Caki2 (cell line): ENCODE measurements at places on chromosomes 7 and 10.

DNA sequence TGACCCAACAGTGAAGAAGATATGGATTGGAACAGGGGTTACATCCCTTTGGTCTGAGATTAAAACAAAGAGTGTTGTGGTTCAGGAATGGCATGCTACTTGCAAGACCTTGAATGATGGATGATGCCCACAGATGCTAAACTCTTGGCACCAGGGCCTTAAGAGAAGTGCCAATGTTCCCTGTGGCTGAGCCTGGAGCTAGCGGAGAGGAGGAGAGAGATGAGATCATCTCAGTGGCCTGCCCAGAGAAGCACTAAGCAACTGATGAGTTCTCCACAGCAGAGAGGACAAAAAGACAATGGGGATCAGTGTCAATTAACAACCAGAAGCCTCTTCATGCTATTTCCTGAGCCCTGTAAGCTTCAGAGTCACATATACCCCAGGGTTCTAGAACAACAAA is 97.8 kb downstream of the ELAPOR2 start:
- DNase-seq, result no peak

DNA sequence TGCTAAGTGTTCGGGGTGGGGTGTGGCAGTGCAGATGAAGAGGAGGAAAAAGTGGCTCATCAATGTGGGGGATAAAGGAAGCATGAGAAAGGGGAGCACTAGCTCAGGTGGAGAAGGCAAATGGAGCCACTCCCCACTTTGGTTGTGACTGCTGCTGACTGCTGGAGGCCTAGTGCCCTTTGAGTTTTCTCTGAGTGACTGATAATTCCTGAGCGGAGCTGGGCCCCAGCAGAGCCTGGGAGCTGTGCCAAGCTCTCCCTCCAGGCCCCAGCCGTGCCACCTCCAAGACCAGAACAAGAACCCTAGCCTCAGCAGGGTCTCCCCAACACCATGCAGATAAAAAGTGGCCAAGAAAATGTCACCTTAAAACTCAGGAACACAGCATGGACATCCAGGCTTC is 9.7 kb upstream of the RASSF4 start:
- DNase-seq, result no peak

- no peak for DNase-seq
Observed at GRCh38 chr10:98195120-98195519, 60.7 kb downstream of the R3HCC1L start.

GRCh38 chr10:127149501-127150081 is 46.8 kb downstream of the INSYN2A start:
- no peak for DNase-seq

DNA sequence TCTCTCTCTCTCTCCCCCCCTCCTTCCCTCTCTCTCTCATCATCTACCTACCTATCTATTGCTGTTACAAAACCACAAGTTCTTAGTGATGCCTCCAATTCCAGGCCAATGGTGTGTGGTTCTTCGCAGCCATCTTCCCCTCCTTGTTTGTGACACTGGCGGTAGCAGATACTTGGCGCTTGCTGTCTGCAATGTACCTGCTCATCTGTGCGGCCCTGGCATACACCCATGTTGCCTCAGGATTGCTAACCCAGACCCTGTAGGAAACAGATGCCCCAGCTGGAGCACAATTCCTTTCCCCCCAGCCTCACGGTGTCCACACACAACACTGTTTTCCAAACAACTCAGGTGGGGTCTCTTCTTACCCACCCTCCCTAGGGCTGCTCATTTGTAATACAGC is 13.6 kb upstream of the DPYSL4 start:
- DNase-seq, result no peak

GRCh38 chr7:69617364-69617763 is 19.1 kb downstream of the AUTS2 start:
- no peak for DNase-seq

DNA sequence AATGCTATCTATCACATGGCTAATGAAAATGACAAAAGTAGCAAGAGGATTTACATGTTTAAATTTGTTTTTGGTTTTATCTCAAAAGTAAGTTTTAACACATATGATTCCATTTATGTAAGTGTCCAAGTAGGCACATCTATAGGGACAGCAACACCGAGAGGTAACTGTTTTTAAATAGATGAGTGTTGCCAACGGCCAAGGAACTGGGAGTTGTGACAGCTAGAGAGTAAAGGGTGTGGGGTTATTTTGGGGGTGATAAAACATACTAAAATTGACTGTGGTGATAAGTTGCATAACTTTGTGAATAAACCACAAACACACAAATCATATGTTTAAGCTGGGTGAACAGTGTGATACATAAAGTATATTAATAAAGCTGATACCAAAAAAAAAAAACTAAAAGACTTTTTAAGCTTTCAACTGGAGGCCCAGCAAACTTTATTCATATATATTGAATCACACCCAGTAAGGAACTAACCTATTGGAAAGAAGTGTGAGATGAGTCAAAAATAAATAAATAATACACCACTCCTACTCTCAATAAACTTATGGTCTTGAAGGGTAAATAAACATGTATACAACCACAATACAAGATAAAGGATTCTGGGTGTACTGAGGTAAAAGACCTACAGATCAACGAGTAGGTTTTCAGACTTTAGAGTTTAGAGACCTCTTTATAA is 33.0 kb downstream of the LRRC72 start:
- DNase-seq, result no peak

DNA sequence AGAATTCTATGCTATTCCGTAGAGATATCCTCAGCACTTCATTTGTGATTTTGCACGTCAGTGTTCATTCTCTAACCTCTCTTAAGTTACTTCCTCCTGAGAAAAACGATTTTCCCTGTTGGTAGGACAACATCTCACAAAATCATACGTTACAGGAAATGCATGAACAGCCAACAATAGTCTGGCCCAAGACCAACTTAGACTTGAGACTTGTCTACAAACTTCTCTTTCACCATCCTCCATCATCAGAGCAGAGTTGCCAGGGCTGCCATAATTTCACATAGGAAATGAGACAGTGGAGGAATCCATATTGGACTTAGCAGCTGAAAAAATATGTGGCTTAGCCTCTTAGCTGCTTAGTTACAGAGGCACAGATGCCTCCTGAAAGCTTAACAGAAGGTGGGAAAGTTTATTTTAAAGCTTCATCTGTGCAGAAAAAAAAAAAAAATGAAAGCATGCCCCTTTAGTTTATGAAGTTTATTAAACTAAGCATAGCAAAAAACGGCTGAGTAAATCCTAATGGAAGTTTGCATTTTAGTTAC is 222.5 kb upstream of the CACNA2D1 start:
- DNase-seq, result no peak

GRCh38 chr10:95177429-95177828 is 16.6 kb upstream of the ACSM6 start:
- DNase-seq, result no peak

- DNase-seq, result peak; percentile 48
Observed at GRCh38 chr7:77327067-77327931, 88.8 kb downstream of the GSAP start.

DNA sequence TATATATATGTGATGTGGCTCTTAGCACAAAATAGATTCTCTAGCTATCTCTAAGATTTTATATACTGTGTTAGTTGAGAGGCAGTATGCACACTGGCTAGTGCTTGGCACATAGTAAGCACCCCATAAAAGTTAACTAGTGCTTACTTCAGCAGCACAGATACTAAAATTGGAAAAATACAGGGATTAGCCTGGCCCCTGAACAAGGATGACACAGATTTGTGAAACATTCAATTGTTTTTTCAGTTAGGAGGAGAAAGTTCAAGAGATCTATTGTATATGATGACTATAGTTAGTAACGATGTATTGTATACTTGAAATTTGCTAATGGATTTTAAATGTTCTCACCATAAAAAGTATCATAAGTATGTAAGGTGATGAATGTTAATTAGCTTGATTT is 78.3 kb upstream of the LRRC17 start:
- DNase-seq, result no peak

DNA sequence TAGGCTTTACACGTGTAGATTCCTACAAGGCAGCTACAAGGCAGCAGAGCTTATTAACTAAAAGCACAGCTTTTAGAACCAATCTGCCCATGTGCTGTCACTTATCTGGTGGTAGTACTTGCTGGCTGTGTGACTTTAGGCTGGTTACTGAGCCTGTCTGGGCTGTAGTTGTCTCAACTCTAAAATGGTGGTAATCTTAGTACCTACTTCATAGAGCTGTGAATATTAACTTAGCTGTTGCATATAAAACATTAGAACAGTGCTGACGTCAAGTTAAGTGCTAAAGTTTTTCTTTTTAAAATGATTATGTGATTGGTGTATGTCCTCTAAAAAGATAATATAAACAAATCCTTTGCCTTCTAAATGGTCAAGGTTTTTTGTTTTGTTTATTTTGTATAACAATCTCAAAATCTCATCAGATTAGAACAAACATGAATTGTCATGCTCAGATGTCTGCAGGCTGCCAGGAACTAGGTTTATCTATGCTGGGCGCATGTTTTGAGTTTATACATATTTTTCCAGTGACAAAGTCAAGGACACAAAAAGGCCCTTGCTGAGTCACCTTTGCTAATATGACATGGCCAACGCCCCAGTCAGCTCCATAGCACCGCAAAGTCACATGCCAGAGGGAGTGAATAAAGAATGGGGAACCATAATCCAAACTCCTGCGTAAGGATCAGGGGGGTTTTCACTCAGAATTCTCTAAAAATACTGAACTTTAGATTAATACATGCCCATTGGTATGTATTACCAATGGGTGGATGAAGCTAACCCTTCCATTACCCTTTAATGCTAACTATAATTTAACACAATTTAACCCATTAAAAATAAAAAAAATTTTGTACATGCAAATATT is 39.8 kb upstream of the ARL4A start:
- peak; percentile 75 for DNase-seq

DNA sequence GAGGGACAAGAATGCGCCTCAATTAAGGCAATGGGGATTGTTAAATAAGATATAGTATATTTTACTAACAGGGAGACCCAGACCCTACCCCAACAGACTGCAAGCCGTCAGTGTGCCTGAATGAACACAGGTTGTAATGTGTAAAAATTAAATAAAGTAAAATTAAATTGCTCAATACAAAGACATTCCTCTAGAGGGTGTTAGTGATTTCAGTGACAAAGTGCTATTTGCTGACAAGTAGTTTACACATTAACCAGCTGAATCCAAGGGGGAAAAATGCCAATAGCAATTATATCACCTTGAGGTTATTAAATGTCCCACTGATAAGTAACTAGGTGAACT is 110.5 kb downstream of the EBF3 start:
- DNase-seq, result peak; percentile 59

DNA sequence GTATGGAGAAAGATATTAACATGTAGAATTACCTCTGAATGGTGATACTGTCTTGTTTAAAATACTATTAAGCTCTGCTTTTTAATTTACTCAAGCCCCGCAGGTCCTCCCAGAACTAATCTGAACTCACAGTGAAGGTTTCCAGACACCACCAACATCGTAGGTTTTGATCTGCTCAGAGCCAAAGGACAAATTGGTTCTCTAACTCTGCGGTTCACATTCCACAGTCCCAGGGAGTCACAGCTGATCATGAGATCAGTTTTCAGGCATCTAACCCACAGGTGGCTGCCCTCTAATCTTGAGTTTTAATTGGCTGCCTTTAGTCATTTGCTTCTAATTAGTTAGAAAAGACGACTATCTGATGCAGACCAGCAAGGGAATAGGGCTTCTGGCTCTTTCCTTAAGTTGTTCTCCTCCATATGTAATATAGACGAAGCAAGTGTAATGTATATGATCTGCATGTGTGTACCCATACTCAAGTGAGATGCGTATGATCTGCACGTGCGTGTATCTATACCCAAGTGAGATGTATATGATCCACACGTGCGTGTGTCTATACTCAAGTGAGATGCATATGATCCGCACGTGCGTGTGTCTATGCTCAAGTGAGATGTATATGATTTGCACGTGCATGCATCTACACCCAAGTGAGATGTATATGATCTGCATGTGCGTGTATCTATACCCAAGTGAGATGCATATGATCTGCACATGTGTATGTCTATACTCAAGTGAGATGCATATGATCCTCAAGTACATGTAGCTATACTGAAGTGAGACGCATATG is 331.5 kb upstream of the NPVF start:
- DNase-seq, result no peak

GRCh38 chr7:151814400-151815009 is 62.4 kb downstream of the PRKAG2 start:
- DNase-seq, result no peak

GRCh38 chr10:122855745-122856144 is 10.1 kb upstream of the CUZD1 start:
- DNase-seq, result no peak

- no peak for DNase-seq
Observed at GRCh38 chr10:55786461-55787050, 574.5 kb downstream of the ZWINT start.

DNA sequence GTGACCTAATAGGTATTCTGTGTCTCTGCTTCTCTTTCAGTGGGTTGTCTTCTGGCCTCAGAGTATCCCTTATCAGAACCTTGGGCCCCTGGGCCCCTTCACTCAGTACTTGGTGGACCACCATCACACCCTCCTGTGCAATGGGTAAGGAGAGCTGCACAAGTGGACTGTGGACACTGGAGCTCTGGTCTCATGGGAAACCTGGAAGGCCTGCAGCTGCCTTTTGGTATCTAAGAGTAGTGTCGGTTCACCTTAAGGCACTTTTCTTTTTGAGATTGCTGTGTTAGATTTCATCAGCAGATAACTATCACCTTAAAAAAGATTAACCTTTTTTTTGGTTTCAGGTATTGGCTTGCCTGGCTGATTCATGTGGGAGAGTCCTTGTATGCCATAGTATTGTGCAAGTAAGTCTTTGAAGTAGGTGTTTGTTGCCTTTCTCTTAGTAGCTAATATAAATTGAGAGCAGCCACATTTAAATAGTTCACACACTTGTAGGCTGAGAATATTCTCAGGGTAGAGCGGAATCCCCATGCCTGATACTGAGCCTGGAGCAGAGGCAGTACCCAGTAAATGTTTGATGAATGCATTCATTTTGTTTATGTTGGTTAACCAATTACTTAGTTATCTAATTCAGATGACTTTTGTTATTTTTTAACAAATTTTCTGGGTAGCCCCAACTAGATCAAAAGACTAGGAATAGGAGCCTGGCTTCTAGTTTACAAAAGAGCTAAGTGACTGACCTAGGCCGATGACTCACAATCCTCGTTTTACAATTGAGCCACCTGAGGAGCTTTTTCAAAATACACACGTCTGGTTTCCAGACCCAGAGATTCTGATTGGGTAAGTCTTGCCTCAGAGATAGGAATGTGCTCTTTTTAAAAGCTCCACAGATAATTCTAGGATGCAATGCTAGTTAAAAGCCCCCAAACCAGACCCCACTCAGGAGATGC is 3.6 kb downstream of the TMEM254 start:
- DNase-seq, result peak; percentile 75

DNA sequence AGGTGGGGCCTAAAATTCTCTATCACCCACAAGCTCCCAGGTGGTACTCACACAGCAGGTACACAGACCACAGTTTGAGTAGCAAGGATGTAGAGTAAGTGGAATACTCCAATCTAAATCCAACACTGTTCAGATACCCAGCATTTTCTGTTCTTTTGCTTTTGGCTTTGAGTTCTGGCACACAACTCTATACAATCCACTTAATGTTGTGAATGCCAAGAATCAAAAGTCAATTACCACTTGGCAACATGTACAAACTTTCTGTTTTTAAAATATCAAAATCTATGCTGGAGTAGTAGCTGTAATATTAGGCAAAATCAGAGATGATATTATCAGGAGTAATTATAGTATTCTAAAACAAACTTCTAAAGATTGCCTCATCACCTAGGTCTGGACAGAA is 133.4 kb upstream of the LRRTM3 start:
- DNase-seq, result no peak
